ENCODE measurements at places on chromosomes 4 and X. TPM values are rescaled to one million over a fixed set of nuclear protein-coding genes. Genes with fewer than 3 reads are reported as not detected.

DNA sequence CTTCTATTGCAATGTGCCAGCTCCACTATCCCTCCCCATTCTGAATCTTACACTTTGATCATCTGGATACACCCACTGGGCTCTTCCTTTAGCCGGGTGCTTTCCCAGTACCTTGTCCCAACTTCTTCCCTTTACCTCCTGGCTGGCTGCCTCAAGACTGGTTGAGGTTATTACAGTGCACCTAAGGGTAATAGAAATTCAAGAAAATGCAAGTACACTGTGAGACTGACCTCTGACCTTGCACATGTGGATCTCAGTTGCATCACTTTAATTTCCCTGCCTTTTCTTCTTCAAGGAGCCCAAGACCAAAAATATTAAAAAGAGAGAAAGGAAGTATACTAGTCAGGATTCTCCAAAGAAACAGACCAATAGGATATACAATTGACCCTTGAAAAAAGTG is 53.9 kb upstream of the NOCT start:
- H3K27me3 ChIP-seq, result no peaks in the 10 kb centered on the region
- peaks cover 5% of the 10 kb centered on the region for H3K4me1 ChIP-seq
- no peaks in the 10 kb centered on the region for H3K36me3 ChIP-seq

GRCh38 chr4:27881705-27882104 is 1021.1 kb downstream of the STIM2 start:
- no peak for DNase-seq
- no peaks in the 10 kb centered on the region for H3K27me3 ChIP-seq
- no peaks in the 10 kb centered on the region for H3K4me1 ChIP-seq
- no peak overlapping the region for H3K27ac ChIP-seq

DNA sequence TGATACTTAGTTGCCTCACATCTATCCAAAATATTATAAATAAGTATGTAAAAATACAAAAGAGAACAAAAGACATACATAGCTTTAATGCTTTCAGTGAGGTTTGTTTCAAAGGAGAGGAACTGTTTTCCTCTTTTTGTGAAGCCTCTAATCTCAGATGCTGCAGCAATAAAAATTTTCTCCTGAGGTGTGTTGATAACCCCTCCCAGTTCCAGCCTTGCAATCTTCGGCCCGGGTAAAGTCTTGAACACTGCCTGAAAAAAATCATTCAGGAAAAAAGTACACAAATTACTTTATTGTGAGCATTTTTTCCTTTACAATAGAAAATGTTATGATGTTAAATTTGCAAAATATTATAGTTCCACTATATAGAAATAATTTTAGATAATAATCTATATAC is 8.8 kb downstream of the BBS7 start:
- no peaks in the 10 kb centered on the region for H3K4me1 ChIP-seq
- H3K36me3 ChIP-seq, result peaks cover 9% of the 10 kb centered on the region
- H3K27me3 ChIP-seq, result no peaks in the 10 kb centered on the region
- no peak for DNase-seq

DNA sequence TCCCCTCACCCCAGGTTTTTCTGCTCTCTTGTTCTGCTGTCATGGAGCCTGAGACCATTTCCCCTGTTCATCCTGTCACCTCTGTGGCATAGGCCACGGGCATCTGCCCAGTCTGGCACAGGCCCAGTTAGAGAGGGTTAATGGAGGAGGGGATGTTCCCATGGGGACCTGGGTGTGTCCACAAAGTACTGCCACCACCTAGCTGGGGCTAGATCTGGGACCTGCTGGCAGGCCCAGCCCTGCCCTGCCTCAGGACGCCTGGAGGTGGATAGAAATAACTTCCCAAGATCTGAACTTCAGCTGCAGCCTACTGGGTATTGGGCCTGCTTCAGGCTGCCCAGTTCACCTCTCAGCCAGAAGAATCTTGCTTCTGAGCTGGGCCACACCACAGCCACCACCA is 13.5 kb downstream of the EFNB1 start:
- no peak overlapping the region for H3K4me3 ChIP-seq
- DNase-seq, result no peak
- H3K27ac ChIP-seq, result no peak overlapping the region
- no peaks in the 10 kb centered on the region for H3K27me3 ChIP-seq
- H3K36me3 ChIP-seq, result no peaks in the 10 kb centered on the region

- DNase-seq, result no peak
- H3K27me3 ChIP-seq, result peaks cover 2% of the 10 kb centered on the region
- H3K27ac ChIP-seq, result no peak overlapping the region
- H3K4me1 ChIP-seq, result no peaks in the 10 kb centered on the region
These were observed 64.8 kb downstream of the TBC1D9 start for GRCh38 chr4:140691369-140691768.

GRCh38 chr4:144901141-144901540 is 196.9 kb downstream of the ANAPC10 start:
- no peak overlapping the region for H3K4me3 ChIP-seq
- H3K27ac ChIP-seq, result no peak overlapping the region
- DNase-seq, result no peak
- H3K27me3 ChIP-seq, result no peaks in the 10 kb centered on the region

ANKRD50 gene
- 1.3 TPM for total RNA-seq

All from natural killer cell (primary cell).